Kidney (tissue), 22 donors: ENCODE measurements at places on chromosomes 3 and 15. TPM values are rescaled to one million over a fixed set of nuclear protein-coding genes. Genes with fewer than 3 reads are reported as not detected.
A peak's percentile ranks its signal among the peaks of the same experiment; 100 is the strongest.

- peaks cover 6% of the 10 kb centered on the region for H3K4me1 ChIP-seq
- H3K4me3 ChIP-seq = peak overlapping the region; percentile 86
- DNase-seq = no peak
- no peaks in the 10 kb centered on the region for H3K27me3 ChIP-seq
- H3K27ac ChIP-seq = peak overlapping the region; percentile 95
Observed at GRCh38 chr3:160754371-160754854, 1.6 kb upstream of the PPM1L start.

DNA sequence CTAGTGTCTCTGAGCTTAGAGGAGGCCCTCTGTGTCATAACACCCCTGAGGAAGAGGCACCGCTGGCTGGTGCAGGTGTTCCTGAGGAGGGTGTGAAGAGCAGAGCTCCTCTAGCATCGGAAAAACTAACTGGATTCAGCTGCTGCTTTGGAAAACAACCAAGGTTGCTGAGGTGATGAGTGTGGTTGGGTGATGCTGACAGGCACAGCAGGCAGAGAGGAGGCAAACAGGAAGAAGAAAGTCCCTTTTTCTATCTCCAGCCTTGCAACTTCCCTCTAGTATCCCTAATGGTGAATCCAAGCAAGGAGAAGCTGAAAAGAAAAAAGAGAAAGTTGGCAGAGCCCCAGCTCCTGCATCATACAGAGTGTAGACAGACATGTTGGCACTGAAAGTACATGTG, 3.8 kb upstream of the OR4F15 start:
- no peak for DNase-seq
- no peak overlapping the region for H3K4me3 ChIP-seq
- no peaks in the 10 kb centered on the region for H3K4me1 ChIP-seq
- no peaks in the 10 kb centered on the region for H3K36me3 ChIP-seq

DNA sequence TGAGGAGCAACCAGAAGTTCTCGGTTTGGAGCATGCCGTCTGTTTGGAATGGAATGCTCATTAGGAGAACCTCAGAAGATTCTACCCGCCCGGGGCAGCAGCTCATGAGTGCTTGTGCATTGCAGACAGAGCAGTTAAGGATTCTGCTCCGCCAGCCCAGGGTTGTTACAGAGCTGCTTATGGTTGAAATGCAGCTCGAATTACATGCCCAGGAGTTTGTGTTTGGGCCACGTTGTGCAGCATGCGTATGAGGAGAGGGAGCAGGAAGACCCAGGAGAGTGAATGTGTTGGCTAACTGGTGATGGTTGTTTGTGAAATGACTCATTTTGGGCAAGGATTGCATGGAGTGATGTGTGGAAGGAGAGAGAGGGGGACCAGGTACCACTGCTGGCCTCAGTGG, 9.0 kb downstream of the FGD5 start:
- H3K27me3 ChIP-seq = no peaks in the 10 kb centered on the region
- peaks cover 5% of the 10 kb centered on the region for H3K4me1 ChIP-seq
- no peaks in the 10 kb centered on the region for H3K36me3 ChIP-seq
- H3K27ac ChIP-seq = no peak overlapping the region
- no peak overlapping the region for H3K4me3 ChIP-seq

- H3K4me1 ChIP-seq = peaks cover 6% of the 10 kb centered on the region
- DNase-seq = no peak
- H3K4me3 ChIP-seq = no peak overlapping the region
Observed at GRCh38 chr15:74776821-74777768, 4.8 kb upstream of the CSK start.

- no peak overlapping the region for H3K4me3 ChIP-seq
- no peaks in the 10 kb centered on the region for H3K4me1 ChIP-seq
- H3K27ac ChIP-seq = no peak overlapping the region
- no peaks in the 10 kb centered on the region for H3K27me3 ChIP-seq
Observed at GRCh38 chr3:136831461-136831860, 12.5 kb downstream of the SLC35G2 start.

GRCh38 chr3:114902691-114903101, 244.4 kb downstream of the ZBTB20 start:
- peaks cover 33% of the 10 kb centered on the region for H3K4me1 ChIP-seq
- no peaks in the 10 kb centered on the region for H3K36me3 ChIP-seq
- H3K4me3 ChIP-seq = peak overlapping the region; percentile 16
- no peak for DNase-seq
- no peaks in the 10 kb centered on the region for H3K27me3 ChIP-seq

- DNase-seq = no peak
- no peaks in the 10 kb centered on the region for H3K36me3 ChIP-seq
- H3K4me1 ChIP-seq = peaks cover 18% of the 10 kb centered on the region
- H3K27ac ChIP-seq = peak overlapping the region; percentile 8
- no peak overlapping the region for H3K4me3 ChIP-seq
- no peaks in the 10 kb centered on the region for H3K27me3 ChIP-seq
Observed at GRCh38 chr3:128168836-128169235, 15.6 kb downstream of the EEFSEC start.

DNA sequence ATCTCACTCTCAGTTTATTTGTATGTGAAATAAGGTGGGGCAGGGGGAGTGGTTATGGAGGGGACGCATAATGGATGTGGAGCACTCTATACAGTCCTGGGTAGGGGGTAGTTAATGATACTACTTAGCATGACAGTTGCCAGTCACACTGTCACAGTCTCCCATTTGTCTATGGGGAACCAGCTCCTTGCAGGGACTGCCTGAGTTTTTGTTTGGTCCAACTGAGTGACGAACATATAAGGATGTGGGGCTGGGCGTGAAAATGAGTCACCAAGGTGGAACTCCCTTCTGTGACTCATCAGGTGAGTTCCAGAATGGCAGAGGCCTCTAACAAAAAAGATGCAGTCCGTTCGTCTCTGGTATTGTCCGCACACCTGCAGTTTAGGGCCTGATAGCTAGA, 235.3 kb upstream of the ST8SIA2 start:
- no peak overlapping the region for H3K27ac ChIP-seq
- no peaks in the 10 kb centered on the region for H3K27me3 ChIP-seq
- DNase-seq = no peak
- no peaks in the 10 kb centered on the region for H3K36me3 ChIP-seq

GRCh38 chr3:135215516-135215915, 420.5 kb downstream of the EPHB1 start:
- no peak overlapping the region for H3K27ac ChIP-seq
- no peak for DNase-seq

ITIH1 gene
- not detected for polyA plus RNA-seq

GOLGA6L1 gene
- not detected for polyA plus RNA-seq

DNA sequence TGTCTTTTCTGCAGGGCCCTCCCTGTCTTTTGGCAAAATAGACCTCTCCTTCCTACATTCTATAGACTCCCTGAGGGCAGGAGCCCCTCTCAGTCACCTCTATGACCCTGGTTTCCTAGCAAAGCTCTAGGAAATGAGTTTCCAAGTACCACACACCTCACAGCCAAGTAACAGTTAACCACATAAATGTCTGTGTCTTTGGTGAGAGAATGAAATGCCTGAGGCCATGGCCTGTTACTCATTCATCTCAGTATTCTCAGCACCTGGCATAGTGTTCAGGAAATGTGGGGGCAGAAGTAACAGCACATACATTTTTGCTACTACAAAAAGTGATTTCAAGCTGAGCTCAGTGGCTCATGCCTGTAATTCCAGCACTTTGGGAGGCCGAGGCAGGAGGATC, 21.0 kb downstream of the RFT1 start:
- no peak overlapping the region for H3K4me3 ChIP-seq
- H3K27ac ChIP-seq = no peak overlapping the region
- H3K4me1 ChIP-seq = no peaks in the 10 kb centered on the region
- peak; percentile 29 for DNase-seq
- H3K36me3 ChIP-seq = peaks cover 8% of the 10 kb centered on the region
